ENCODE measurements at places on chromosomes 1 and 21. TPM values are rescaled to one million over a fixed set of nuclear protein-coding genes. Genes with fewer than 3 reads are reported as not detected.

DNA sequence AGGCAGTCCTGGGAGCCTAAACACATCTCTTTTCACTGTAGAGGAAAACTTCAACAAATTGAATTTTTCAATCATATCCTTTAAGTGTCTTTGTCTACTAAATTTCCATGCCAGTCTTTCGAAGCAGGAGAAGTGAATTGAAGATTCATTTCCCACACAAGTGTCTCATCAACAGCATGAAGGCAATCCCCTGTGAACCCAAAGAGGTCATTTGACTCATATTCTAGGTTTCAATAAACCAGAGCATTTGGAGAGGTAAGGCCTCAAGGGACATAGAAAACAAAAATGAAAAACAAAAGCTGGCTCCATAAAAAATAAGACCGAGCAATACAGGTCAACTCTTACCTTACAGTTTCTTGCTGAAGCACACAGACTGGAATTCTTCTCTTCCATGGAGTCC lies 94.1 kb upstream of the ATP1B1 start:
- no peak for DNase-seq

GRCh38 chr1:82090104-82090503 lies 289.4 kb downstream of the ADGRL2 start:
- DNase-seq = no peak

DNA sequence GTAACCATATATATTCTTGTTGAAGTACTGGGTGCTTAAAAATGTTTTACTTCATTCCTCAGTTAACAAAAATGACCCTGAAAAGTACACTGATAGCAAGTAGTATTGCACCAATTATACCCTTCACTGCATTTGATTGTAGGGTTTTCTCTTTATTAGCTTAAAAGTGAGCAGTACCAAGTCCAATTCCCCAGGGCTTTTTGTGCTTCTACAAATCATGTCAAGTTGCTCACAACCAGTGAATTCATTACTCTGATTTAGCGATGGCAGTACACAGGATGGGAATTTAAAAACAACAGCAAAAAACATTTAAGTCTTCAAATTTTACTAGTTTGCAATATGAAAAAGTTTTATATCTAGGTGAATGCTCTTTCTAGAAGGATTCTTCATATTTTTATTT lies 436.4 kb downstream of the PTBP2 start:
- no peak for DNase-seq

GRCh38 chr1:67566803-67567377 lies 118.1 kb upstream of the GADD45A start:
- DNase-seq = no peak

- no peak for DNase-seq
Observed at GRCh38 chr1:222071387-222071786, 329.5 kb upstream of the DUSP10 start.

DNA sequence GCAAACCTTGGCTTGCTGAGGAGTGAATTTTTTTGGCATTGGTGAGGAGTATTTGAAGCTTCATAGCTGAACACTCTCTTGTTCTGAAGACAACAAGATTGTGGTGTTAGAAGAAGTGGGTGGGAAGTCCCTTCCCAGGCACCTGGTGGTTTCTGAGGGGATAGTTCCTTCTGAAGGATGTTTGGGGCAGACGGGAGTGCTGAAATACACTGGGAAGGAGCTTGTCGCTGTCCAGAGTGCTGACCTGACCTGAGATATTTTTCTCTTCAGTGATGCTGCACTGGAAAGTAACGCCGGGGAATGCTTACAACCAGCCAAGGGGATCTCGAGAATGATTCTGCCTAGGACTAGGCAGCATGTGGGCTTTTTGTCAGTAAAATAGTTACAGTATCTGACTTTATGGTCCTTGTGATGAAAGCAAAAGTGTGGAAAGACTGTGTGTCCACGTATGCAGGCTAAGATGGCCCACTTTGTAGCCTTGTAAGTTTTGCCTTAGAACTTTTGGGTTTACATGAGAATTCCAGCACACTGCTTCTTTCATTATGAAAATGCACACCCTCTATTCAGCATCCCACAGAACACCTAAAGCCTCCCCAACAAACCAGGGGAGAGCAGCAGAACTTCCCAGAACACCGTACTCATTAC lies 33.1 kb upstream of the NFASC start:
- peak; percentile 34 for DNase-seq

DNA sequence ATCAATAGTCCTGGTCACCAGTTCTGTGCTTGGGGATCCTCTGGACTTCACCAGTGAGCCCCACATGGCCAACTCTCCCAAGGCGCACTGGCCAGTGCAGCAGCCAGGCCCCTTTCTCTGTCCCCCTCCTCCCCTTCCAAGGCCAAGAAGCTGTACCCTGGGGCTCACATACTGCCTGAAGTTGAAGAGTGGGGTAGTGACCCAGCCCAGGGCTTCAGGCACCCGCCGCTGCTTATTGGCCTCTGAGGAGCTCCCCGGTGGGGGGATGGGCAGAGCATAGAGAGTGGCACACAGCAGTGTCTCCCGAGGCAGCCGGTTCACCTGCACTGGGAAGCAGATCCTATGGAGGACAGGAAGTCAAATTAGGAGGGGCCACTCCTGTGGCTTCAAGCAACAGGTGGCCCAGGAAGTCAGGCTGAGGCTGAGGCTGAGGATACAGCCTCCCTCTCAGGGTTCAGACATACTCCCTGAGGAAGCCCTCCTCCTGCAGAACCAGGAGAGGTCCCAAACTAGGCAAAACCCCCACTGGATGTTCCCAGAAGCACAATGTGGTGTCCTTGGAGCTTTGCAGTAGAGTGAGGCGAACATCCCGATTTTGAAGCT lies 38.2 kb upstream of the PPP1R15B start:
- no peak for DNase-seq

GRCh38 chr1:36092166-36092797 lies 3.6 kb downstream of the ADPRS start:
- no peak for DNase-seq

GRCh38 chr1:91226741-91227140 lies 177.9 kb downstream of the HFM1 start:
- no peak for DNase-seq

- peak; percentile 67 for DNase-seq
Observed at GRCh38 chr1:119040906-119041305, 52.8 kb upstream of the TBX15 start.

DNA sequence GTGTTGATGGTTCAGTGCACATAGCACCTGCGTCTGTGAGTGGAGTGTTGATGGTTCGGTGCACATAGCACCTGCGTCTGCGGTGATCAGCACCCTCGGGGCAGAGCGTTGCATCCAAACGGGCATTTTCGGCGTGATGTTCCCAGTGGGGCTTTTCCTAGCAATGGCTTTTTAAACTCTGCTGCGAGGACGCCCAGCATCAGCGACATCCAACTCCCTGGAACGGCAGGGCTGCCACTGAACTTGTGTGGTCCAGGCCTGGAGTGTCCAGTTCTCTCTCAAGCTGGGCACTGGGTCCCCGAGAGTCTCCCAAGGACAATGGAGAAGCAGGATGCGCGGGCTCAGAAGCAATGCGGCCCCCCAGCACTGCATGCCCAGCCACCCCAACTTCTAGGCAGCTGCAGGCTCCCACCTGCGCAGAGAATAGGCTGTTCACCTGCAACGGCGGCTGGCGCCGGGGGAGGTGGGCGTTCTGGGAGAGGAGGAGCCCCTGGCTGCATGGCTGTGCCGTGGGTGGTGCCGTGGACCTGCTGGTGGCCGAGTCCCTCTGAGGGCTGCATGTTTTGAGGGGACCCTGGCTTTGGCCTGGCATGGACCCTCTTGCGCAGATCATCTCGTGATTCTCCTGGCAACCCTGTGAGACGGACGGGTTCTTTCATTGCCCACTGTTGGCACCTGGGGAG lies 10.1 kb upstream of the C1orf174 start:
- DNase-seq = no peak

DNA sequence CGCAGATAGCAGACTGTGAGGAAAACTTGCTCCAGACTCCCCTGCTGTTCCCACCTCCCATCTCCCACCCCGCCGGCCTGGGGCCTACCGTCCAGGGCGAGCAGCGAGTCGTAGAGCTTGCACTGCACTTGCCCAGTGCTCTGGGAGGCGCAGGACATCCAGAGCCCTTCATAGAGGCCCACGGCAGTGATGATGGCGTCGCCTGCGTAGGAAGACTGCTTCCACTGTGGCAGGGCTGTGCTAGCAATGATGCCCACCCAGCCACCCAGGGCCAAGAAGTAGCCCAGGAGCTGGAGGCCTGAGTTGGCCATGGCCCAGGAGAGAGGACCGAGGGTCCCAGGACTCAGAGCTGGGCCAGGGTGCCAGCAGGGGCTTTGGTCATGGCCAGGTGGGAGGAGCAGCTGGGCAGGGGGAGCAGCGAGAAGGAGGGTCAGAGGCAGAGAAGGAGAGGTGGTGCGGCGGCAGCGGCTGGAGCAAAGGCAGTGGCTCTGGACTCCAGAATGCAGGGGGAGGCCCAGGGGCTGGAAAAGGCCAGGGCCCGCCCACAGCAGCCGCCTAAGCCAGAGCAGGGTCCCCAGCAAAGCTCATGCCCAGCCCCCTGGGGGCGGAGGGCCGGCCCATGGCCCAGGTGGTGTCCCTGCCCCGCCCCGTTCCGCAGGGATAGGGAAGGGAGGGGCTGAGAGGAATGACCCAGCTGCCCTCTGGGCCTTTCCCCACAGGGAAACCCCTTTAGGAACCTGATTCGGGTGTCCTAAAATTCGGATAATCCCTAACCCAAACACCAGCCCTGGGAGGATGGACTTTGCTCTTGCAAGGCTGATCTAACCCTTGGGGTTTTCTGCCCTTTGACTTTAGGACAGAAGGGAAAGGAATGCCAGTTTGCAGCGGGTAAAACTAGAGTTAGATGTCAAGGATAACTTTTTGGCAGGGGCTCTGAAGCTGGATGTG lies at the start of gene CLDN19:
Gene CLDN19 (minus strand): TSS at position 484 of the 948 bp plus-strand sequence. CDS start 173 bp downstream, at position 311.
- DNase-seq = no peak

GRCh38 chr21:44297525-44298290 lies 2.1 kb upstream of the PFKL start:
- DNase-seq = peak; percentile 76

DNA sequence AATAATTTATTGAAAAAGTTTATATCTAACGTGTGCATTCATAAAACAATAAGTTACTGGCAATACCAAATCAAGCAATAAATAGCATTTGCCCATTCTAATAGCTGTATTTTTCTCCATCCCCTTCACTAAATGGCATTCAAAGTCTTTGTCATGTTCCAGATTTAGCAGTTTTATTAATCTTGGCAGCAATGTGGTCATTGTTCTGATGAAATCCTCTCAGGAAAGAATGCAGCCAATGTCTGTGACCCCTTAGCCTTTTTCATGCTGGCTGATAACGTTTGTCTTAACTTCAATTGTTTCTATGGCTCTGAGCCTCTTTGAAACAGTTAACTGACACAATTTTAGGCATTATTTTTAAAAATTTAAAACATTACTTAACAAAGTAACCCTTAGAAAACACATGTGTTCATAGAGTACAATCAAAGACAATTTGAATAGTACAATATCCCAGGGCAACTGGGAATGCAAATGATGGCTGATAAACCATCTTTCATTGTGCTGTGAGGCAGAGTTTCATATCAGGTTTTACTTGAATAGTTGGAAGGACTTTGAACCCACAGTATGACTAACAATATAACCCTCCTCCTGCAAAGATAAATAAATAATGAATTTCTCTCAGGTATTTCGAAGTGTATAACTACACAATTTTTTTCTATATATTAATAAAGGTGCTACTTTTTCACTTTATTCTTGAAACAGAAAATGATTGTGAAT lies 217.5 kb downstream of the LRRIQ3 start:
- no peak for DNase-seq

- DNase-seq = no peak
Observed at GRCh38 chr21:40766381-40766780, 80.6 kb downstream of the DSCAM start.

DNA sequence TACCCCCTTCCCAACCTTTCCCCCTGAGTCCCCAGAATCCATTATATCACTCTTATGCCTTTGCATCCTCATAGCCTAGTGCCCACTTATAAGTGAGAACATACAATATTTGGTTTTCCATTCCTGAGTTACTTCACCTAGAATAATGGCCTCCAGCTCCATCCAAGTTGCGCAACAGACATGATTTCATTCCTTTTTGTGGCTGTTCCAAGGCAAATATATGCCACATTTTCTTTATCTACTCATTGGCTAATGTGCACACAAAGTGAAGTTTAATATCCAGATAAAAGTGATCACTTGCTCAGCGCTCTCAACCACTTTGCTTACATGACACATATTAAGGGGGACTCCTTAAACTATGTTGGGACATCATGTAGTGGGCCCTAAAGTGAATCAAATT lies 72.4 kb upstream of the TIAM1 start:
- no peak for DNase-seq

DNA sequence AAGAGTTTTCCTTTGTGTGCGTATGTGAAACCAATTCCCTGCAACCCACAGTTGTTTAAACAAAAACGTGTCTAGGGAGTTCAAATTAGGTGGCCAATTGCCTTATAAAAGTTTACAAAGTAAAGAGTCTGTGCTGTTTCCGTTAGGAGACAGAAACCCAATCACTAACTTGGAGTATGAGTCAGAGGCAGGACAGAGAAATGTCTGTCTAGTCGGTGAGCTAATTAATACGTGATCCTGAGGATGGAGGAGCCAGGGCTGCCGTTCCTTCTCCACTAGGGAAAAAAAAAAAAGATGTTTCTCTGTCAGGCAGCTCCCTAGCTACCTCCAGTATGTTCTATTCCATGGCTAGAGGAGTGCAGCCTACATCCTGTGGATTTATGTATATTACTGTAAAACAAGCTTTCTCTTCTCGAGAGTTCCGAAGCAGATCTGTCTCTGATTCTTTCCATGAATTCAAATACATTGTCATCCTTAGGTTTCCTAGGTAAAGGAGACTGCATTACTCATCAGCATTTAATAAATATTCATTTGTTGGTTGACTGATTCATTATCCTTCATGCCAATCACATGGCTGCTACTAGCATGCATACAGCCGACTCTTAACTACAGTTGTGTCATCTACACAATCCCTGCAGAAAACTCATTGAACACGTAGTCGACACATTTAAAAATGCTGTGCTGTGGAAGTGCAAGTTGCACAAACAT lies 430.6 kb downstream of the KIF26B start:
- no peak for DNase-seq

GRCh38 chr1:161784968-161785367 lies 18.8 kb downstream of the ATF6 start:
- no peak for DNase-seq

DNA sequence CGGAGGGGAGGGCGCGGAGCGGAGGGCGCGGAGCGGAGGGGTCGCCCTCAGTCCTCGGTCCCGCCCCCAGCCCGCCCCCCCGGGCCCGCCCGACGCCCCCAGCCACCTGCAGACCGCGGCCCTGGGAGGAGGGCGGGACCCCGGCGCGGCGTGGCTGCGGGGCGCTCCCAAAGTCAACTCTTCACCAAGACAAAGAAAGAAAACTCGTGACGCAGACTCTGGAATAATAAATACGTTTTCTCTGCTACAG lies 1.2 kb downstream of the HES4 start:
- DNase-seq = no peak

- DNase-seq = no peak
Observed at GRCh38 chr1:99599678-99600175, 46.2 kb upstream of the PALMD start.

GRCh38 chr1:156852418-156852874 lies 6.5 kb downstream of the INSRR start:
- DNase-seq = peak; percentile 50

- DNase-seq = no peak
Observed at GRCh38 chr1:177897281-177897997, 72.4 kb downstream of the SEC16B start.

Gene FNBP1L
- total RNA-seq = 25.3 TPM

Gene AADACL3
- not detected for total RNA-seq

Gene FCRL6
- 0.21 TPM for total RNA-seq

Gene LCE1B
- total RNA-seq = not detected

Gene F13B
- not detected for total RNA-seq

Gene HSD11B1
- total RNA-seq = 2.4 TPM

Gene TDRD5
- total RNA-seq = not detected

Gene OR2T35
- total RNA-seq = not detected

Gene DISP1
- total RNA-seq = 14.7 TPM

Gene SYPL2
- total RNA-seq = 2.6 TPM
